Hair follicular keratinocyte (primary cell): ENCODE measurements at places on chromosomes 7 and 10. TPM values are rescaled to one million over a fixed set of nuclear protein-coding genes. Genes with fewer than 3 reads are reported as not detected.

Gene LSM8
- 23.7 and 35.8 TPM in 2 replicates for total RNA-seq

Gene HOXA13
- total RNA-seq, result not detected in 2 replicates

Gene ECHDC3
- 58.0 and 64.4 TPM in 2 replicates for total RNA-seq

Gene TFR2
- total RNA-seq, result 0.11 and 0.39 TPM in 2 replicates

Gene SAMD9L
- total RNA-seq, result 0.70 and 0.99 TPM in 2 replicates

Gene LBX1
- not detected in 2 replicates for total RNA-seq

Gene SORCS3
- not detected in 2 replicates for total RNA-seq

Gene ZNF804B
- total RNA-seq, result not detected in 2 replicates

Gene EIF5AL1
- 0.31 and 0.84 TPM in 2 replicates for total RNA-seq

Gene ANXA7
- total RNA-seq, result 109 and 116 TPM in 2 replicates

Gene MSMB
- not detected in 2 replicates for total RNA-seq

Gene UNCX
- total RNA-seq, result not detected in 2 replicates

Gene HTR7
- 11.9 and 22.6 TPM in 2 replicates for total RNA-seq

Gene CALCR
- total RNA-seq, result not detected in 2 replicates

Gene GRM3
- not detected in 2 replicates for total RNA-seq

Gene RNLS
- total RNA-seq, result 9.3 and 16.3 TPM in 2 replicates

Gene NYAP1
- 4.3 and 4.8 TPM in 2 replicates for total RNA-seq

Gene MPLKIP
- total RNA-seq, result 86.4 and 87.4 TPM in 2 replicates

Gene FAM131B
- 0.08 and 0.19 TPM in 2 replicates for total RNA-seq

Gene OR2A12
- total RNA-seq, result not detected in 2 replicates

Gene LRRC18
- not detected in 2 replicates for total RNA-seq

Gene ANKRD1
- not detected in 2 replicates for total RNA-seq

Gene SCIN
- not detected in 2 replicates for total RNA-seq

Gene C10orf88
- total RNA-seq, result 6.2 TPM in 2 replicates

Gene SERPINE1
- total RNA-seq, result 244 and 431 TPM in 2 replicates

Gene CDHR1
- total RNA-seq, result 1.9 and 3.0 TPM in 2 replicates

Gene OR6B1
- total RNA-seq, result not detected in 2 replicates

Gene UNC5B
- 3.8 and 12.6 TPM in 2 replicates for total RNA-seq

Gene HHEX
- total RNA-seq, result 0.19 TPM in 1 of 2 replicates, not detected in the other

Gene ADAM12
- total RNA-seq, result 0.42 and 0.55 TPM in 2 replicates

Gene HKDC1
- 0.08 and 0.27 TPM in 2 replicates for total RNA-seq

Gene LIMK1
- 19.8 and 23.8 TPM in 2 replicates for total RNA-seq

Gene TEX47
- not detected in 2 replicates for total RNA-seq

Gene PHKG1
- total RNA-seq, result 0.08 TPM in 1 of 2 replicates, not detected in the other

Gene GSAP
- total RNA-seq, result 8.1 and 18.0 TPM in 2 replicates

Gene KIAA1217
- 15.7 and 16.8 TPM in 2 replicates for total RNA-seq

Gene HABP2
- not detected in 2 replicates for total RNA-seq

Gene PALD1
- total RNA-seq, result 0.04 TPM in 1 of 2 replicates, not detected in the other

Gene CALHM3
- total RNA-seq, result not detected in 2 replicates

Gene CDHR3
- 0.65 and 1.8 TPM in 2 replicates for total RNA-seq

Gene WEE2
- total RNA-seq, result not detected in 2 replicates
